ENCODE measurements at places on chromosomes 6 and 20.
A peak's percentile ranks its signal among the peaks of the same experiment; 100 is the strongest.

GRCh38 chr6:152631376-152631775, 5.8 kb downstream of the SYNE1 start:
- DNase-seq, result no peak

DNA sequence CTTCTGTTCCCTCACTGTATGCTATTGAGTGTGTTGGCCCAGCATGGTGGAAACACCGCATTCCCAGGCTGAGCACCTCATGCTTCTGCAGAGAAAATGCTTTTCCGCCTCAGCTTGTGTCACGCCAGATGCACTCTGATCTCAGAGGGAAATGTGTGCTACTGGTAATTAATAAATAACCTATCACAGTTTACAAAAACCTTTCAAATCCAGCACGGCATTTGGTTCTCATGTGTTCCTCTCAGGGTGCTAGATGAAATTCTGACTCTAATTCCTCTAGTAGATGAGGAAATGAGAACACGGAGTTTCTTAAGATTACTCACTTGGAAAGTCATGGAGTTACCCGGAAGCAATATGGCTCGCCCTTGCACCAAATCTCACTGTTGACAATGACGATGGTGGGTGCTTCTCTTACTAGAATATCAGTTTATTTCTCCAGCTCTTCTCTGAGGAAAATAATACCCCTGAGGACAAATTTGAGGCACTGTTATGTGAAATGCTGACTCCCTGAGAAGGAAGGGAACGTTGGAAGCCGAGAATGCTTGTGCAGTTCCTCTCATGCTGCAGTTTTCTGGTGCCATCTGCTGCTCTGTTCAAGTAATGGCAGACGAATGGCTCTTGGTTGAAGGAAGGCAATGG, 116.6 kb downstream of the RNF144B start:
- peak; percentile 70 for DNase-seq

GRCh38 chr6:127966616-127967015, 65.8 kb upstream of the THEMIS start:
- no peak for DNase-seq

DNA sequence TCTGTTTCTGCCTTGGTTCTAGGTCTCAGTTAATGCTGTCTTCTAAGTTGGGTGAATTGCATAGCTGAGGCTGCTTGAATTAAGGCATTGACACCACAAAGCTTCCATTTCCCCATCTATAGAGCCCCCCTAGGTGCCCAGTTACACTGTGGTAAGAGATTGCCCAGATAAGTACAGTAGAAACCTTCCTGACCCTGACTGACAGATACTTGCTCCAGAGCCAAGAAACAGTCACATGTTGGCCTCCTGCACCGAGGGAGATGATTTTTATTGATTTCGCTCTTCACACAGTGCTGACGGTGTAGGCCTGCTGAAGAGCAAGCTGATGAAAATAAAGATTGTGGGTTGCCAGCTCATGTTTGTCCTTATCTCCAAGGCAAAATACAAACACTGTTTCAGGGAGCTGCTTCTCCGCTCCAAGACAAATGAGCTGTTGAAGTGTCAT, 67.9 kb downstream of the TRMT11 start:
- DNase-seq, result no peak

DNA sequence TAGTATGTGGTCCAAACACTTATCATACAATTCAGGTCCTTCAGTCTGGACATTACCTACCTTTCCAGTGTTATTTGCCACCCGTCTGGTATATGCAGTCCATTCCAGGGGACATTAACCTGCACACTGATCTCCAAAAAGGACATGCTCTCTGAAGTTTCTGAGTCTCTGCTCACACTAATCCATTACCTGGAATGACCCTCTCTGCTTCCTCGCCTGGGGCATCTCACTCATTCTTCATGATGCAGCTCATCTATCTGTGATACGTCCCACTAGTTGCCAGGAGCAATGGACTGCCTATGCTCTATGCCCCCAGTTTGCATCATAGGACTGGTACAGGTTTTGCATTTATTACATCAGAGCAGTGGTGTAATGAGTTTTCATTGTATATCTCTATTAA, 5.9 kb upstream of the TUBB2B start:
- DNase-seq, result no peak

GRCh38 chr6:135183532-135184440, 2.7 kb downstream of the MYB start:
- DNase-seq, result peak; percentile 51

DNA sequence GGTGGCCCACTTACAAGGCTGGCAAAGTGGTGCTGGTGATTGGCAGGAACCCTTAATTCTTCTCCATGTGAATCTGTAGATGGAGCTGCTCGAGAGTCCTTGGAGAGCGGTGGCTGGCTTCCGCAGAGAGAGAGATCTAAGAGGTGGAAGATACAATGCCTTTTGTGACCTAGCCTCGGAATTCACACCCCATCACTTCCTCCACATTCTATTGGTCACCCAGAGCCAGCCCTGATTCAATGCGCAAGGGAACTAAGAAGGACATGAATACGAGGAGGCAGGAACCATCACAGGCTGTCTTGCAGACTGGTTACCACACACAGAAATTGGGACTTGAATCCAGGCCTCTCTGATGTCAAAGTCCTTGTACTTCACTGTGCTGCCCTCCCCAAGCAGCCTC, 128.9 kb upstream of the PROKR2 start:
- DNase-seq, result no peak

DNA sequence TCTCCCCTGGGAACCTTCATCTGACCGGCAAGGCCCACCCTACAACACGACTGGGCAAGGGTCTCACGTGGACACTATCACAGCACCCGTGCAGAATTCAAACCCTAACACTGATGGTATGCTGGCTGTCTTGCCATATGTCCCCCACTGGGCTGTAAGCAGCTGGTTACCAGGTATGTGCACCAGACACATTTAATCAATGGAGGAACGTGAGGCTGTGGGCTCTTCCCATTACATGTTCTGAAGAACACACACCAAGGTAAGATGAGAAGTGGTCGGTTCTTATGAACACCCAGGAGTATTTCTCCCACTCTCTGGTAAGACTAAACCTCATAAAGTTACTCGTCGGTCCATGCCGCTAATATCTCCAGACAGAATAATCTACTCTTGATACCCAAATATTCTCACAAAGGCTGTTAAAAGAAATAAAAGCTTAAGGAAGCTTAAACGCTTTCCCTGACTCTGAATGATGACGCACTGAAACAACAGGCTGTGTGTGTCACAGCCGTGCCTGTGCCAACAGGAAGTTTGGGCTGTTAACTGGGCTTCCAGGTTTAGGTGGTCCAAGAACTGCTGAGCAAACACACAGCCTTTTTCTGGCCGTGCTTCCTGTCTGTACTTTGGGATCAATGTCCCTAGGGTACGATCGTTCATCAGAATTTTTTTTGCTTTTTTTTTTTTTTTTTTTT, 75.3 kb downstream of the SLC23A2 start:
- no peak for DNase-seq

GRCh38 chr6:73207221-73207837, 18.0 kb downstream of the KHDC1L start:
- no peak for DNase-seq

- DNase-seq, result no peak
Measured at GRCh38 chr6:45665859-45666258, 288.1 kb upstream of the SUPT3H start.

DNA sequence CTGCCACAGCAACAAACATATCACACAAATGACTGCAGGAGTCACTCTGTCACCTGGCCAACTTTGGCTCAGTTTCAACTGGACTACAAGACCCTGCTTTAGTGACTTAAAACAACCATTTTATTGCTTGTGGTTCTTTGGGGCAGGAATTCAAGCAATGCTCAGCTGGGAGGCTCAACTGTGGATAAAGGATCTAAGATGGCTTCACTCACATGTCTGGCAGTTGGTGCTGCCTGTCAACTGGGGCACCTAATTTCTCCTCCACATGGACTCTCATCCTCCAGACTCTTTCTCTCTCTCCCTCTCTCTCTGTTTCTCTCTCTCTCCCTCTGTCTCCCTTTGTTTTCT, 2.8 kb upstream of the EPB41L2 start:
- no peak for DNase-seq

- no peak for DNase-seq
Measured at GRCh38 chr6:46078294-46078693, 51.5 kb upstream of the ENPP4 start.

GRCh38 chr6:81534934-81535465, 217.5 kb downstream of the TENT5A start:
- no peak for DNase-seq

All from right kidney (tissue), 9 donors.